MM.1S (cell line): ENCODE measurements at places on chromosomes 2 and 18.
A peak's percentile ranks its signal among the peaks of the same experiment; 100 is the strongest.

GRCh38 chr18:65975536-65975935 is 224.7 kb downstream of the CDH7 start:
- no peak for DNase-seq

DNA sequence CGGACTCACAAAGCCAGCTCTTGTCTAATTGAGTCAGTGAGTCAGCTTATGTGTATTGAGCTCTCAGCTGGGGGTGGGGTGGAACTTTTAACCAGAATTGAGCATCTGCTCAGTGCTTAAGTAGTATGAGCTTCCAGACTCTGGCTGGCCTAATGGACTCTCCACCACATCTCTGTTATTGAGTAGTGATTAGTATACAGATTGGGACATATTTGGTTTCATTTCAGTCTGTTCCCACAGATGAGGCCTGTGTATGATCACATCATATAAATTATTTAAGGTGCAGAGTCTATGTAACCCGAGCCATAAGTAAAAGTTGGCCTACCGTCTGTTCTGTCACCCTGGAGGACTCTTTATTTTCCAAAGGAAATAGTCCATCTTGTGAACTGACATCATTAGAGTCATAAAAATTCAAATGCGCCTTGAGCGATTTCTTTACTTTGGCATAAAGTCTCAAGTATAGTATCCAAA is 152.1 kb downstream of the THSD7B start:
- DNase-seq = no peak

DNA sequence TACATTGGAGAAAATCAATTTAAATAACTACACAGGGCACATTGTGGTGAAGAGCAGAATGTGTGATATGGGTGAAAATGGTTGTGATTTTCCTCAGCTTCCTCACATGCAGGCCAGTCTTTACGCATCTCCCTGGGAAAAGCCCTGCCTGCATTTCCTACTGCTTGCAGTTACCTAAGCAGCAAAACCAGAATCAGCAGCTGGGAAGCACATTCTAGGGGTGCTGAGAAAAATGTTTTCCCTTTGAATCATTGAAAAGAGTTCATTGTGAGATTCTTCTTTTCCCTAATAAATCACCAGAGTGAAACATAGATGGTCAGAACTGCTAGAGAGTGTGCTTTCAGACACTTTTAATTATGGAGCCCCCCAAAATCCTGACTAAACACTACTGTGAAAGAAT is 656.0 kb downstream of the TDRD15 start:
- DNase-seq = no peak

- no peak for DNase-seq
Measured at GRCh38 chr18:8139891-8140406, 469.3 kb upstream of the RAB12 start.

DNA sequence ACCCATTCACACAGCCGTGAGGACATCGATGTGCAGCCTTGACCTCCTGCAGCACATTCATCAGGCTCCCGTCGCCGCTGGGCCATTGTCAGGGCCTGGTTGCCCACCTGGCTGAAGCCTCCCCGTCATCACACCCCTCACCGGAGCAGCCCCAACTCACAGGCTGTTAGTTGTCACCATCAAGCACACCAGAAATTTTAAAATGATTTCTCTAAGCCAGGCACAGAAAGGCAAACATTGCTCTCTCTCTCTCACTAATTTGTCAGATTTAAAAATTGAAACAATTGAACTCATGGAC is 167.1 kb downstream of the RTP5 start:
- DNase-seq = no peak

DNA sequence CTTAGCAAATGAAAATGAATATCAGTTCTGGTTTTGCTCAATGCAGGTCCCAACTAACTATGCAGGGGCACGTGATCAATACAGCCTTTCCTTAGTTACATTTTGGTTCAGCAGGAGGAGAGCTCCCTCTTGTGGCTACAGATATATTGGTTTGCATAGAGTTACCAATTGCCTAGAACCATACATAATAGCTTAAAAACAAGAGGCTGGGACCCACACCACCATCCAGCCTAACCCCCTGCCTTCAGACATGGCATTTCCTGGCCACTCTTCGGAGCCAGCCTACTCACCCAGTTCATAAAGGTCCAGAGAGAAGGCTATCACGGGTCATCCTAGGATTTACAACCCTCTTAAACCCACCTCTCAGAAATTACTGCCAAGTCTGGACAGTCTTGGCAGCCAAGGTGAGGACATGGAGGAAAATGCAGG is 10.5 kb downstream of the CCDC93 start:
- peak; percentile 82 for DNase-seq

DNA sequence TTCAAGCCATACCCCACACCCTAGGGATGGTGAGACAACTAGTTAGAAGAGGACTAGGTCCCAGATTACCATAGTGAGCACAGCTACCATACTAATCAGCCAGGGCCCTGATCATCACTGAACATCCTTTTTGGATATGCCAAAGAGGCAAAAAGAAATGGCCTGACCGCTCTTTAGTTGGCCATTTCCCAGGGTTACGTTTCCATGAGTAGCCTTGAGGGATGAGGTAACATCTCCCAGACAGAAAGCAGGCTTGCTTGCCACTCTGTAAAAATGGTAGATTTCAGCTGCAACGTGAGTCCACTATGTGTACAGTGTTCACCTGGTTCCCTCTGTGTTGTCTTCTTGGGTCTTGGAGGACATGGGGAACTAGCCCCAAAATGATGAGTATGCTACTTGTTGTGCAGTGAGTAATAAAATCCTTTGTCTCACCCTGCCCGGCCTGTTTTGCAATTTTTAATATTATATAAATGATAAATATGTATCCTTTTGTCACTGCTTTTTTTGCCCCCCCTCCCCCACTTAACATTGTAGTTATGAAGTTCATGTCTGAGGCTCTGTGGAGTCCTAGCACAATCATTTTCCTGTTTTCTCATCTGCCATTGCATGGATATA is 8.9 kb upstream of the GALM start:
- DNase-seq = no peak

DNA sequence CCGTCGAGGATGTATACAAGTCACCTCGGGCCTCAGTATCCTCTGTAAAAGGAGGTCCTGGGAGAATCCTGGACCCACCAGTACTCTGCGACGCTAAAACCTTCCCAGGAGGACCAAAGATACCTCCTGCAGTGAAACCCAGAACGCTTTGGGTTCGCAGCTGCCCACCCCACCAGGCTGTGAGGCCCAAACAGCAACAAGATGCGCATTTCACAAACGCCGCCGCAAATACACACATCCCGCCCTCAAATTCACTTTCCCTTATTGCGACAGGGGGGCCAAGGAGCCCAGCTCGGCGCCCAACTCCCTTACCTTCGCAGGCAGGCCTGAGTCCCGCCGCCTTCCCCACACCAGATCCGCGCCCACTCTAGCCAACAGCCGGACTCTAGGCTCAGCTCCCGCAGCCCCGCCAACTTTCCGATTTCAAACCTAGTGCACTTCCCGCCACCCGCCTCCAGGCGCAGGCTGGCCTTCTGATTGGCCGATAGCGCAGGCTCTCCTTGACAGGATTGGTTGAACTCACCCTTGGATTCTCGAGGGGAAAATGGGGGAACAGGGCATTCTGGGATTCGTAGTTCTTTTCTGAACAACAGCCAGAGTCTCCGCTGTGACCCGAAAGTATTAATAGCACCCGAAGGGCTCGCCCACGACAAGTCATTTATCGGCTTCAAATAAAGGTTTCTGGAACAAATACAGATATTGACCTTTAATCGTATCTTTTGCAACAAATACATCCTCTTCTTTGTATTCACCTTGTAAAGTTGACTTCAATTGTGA is at the start of gene SPC25:
SPC25 (minus strand) TSS at position 425 of the 777 bp plus-strand sequence. CDS start 911 bp downstream, outside the sequence.
- DNase-seq = peak; percentile 96

DNA sequence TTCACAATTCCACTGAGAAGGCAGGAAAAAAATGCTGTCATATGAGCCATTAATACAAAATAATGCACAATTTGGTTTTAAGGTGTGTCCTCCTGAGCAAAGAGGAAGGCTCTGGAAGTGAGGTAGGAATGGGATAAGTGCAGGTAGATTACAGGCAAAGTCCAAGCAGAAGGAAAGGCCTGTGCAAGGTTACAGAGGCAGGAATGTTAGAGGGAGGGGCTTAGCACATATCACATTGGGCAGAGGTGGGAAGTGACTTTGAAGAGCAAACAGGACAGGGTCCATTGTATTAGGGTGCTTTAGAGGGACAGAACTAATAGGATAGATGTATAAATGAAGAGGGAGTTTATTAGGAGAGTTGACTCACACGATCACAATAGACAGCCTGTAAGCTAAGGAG is 14.7 kb upstream of the CLIP4 start:
- DNase-seq = no peak

DNA sequence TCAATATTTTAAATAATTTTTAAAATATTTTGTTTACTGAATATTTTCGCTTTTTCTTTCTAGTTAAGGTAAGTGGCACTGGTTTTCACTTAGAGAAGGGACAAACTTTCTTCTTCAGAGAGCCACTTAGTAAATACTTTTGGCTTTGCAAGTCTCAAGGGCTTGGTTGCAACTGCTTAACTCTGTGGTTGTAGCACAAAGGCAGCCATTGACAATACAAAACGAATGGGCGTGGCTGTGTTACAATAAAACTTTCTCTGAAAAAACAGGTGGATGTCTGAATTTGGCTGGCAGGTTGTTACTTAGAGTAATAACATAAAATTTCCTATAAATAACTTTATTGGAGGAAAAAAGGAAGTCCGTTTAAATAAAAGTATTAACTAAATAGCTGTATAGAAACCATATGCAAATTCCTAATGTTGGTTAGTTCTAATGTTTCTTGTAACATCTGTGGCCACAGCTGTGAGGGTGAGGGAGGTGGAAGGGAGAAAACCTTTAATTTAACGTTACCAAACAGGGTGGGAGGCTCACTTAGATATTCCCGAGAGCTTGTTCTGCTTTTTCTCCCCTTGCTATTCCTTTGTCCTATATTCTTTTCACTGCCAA is 62.4 kb upstream of the TNP1 start:
- DNase-seq = peak; percentile 44

- DNase-seq = no peak
Measured at GRCh38 chr18:56563568-56563967, 74.8 kb downstream of the TXNL1 start.

DNA sequence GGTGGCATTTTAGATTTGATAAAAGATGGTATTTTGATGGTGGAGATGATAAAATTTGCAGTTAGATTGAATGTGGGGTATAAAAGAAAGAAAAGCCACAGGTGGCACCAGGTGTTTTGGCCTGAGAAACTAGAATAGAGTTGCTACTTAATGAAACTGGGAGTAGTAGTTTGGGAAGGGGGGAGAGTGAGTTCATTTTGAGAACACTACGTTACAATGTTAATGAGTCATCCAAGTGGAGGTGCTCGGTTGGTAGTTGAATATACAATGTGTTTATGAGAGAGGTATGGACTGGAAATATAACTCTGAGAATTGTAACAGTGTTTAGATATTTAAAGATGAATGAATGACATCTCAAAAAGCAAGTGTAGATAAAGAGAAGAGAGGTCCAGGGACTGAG is 26.4 kb downstream of the EPG5 start:
- peak; percentile 56 for DNase-seq

DNA sequence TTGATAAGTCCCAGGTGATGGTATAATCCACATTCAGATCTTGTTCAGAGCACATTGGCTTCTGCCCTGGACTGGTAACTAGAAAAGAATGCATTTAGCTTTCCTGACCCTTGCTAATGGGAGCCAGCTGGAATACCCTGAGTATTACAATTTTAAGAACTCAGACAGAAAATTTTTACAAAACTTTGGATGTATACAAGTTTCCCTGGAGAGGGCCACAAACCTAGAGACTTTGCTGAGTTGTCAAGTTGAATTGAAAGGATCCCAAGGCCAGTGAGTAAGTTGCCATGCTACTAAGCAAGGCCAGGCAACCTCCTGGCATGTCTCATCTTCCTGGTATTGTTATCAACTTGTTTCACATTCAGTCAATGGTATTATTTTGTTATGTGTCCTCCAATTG is 20.0 kb upstream of the NABP1 start:
- DNase-seq = no peak

DNA sequence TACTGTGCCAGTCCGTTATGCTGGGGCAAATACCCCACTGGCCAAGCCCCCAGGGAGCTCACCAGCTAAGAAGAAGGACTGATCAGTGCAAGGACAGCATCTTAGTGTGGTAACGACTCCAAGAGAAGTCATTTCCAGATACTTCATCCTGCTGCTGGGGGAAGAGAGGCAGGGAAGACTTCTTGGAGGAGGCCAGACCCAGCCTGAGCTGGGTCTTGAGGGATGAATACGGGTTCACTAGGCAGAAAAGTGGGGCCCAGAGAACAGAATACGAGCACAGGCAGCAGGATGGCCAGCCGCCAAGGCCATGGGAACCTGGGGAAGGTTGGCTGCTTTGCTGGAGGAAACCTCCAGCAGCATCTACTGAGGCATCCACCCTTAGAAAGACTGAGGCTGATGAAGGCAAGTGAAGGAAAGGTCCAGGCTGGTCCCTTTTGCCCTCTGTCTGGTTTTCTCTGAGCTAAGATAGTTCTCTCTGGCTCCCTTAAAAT is 84.1 kb downstream of the GLI2 start:
- DNase-seq = no peak

- DNase-seq = no peak
Measured at GRCh38 chr2:169254774-169255173, 107.6 kb downstream of the LRP2 start.

GRCh38 chr2:238236571-238236970 is 3.3 kb downstream of the HES6 start:
- DNase-seq = no peak

GRCh38 chr2:73172963-73173362 is 29.4 kb upstream of the NOTO start:
- no peak for DNase-seq

GRCh38 chr18:45106331-45106774 is 425.7 kb downstream of the SETBP1 start:
- DNase-seq = peak; percentile 98

DNA sequence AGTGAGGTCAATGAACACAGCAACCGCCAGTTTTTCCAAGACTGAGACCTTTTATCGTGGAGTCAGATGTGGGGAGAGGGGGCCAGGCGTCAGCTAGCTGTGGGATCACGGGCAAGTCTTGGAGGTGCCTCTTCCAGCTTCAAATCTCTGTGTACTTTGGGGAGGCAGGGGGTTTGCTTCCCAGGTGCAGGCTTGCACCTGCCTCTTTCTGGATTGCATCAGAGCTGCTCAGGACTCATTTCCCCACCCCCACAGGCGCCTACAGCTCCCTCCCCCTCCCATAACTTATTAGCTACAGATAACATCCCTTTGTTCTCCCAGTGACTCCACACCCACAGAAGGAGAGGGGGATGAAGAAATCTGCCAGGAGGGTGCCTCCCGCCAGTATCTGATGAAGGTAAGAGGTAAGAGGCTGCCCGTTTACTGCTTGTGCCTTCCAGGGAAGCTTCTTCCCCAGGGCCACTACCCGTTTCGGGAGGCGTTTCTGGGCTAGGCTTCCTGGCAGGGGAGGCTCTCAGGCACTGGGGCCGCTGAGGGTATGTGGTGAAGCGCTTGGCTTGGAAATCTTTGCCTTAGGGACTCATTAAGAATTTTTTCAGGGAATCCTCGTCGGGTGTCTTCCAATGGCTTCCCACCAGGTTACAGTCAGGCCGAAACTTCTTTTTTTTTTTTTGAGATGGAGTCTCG is 18.8 kb upstream of the MRPL33 start:
- DNase-seq = no peak

GRCh38 chr18:77106331-77106730 is 26.3 kb downstream of the MBP start:
- DNase-seq = no peak

GRCh38 chr2:207762146-207762545 is 7.6 kb downstream of the FZD5 start:
- DNase-seq = no peak
